ENCODE measurements at places on chromosomes 6 and 20.

DNA sequence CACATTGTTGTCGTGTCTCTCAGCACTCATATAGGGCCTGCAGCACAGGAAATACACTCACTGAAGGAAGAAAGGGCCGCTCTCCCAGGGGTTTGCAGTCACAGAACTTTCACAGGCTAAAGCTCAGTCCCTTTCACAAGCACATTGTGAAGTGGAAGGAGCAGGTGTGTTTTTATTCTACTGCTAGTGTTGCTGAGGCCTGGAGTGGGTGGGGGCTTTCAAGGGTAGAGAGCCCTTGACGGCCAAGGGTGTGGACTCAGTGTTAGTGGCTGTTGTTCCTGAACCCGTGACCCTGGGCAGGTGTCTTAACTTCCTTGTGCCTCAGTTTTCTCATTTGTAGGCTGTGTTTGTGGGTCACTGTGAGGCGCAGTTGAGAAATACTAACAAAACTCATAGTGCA, 66.2 kb upstream of the SLC22A1 start:
- peak; percentile 12 for DNase-seq

- DNase-seq, result no peak
Observed at GRCh38 chr20:25294459-25295385, 46.8 kb downstream of the PYGB start.

DNA sequence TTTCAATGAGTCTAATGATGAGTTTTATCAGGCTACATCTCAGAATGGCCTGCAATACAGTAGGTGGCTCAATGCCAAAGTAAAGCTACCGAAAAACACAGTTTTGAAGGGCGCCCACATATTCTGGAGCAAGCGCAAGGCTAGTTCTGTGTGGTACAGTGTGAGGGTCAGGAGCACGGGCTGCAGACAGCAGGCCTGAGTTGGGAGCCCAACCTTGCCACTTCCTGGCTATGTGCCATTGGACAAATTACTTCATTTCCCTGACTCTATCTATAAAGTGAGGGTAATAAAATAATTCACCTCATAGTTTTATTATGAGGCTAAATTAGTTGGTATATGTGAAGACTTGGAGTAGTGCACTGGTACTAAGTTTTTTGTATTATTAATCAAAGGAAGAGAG, 150.7 kb downstream of the OPN5 start:
- no peak for DNase-seq

GRCh38 chr20:53706466-53707370, 113.1 kb upstream of the ZNF217 start:
- DNase-seq, result no peak

GRCh38 chr20:46699651-46700359, 9.6 kb upstream of the SLC2A10 start:
- DNase-seq, result no peak

GRCh38 chr6:156686301-156686994, 90.7 kb upstream of the ARID1B start:
- peak; percentile 43 for DNase-seq

DNA sequence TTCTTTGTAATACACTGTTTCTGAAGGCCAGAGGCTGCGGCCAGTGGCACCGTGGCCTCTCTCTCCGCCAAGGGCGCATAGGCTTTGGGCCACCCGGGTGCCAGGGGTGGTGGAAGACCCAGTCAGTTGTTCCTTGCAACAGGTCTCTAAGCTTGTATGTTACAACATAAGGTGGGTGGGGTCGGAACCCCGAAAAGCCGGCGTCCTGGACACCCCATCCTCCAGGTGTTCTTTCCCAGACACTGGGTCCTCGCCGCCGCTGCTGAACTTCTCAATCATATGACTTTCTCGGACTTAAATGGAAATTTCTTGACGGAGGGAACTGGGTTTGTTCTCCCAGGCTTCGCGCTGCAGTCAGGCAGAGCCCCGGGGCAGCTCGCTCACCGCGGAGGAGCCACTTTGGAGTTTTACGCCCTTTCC, 983 bp upstream of the KCNQ5 start:
- DNase-seq, result no peak

DNA sequence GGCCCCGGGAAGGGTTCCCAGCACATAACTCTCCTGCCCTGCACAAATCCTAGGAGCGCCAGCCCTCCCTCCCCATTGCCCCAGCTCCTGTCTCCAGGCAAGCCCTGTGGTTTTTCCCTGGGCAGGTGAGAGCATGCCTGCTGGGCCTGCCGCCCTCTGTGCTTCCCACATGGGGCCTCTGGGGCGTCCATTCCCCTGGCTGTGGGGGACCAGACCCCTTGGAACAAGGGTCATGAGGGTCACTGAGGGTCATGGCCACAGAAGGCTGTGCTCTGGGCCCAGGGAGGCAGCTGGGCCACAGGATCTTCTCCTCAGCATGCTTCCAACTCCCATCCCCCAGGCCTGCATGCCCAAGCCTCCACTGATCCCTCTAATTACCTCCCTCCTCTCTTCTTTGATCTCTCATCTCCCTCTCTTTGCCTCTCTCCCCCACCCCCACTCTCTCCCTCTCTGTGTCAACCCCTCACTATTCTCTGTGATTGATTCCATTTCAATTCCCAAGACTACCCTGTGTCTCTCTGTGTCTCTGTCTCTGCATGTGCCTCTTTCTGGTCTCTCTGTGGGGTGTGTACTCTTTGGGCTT, 6.1 kb downstream of the MDFI start:
- no peak for DNase-seq

DNA sequence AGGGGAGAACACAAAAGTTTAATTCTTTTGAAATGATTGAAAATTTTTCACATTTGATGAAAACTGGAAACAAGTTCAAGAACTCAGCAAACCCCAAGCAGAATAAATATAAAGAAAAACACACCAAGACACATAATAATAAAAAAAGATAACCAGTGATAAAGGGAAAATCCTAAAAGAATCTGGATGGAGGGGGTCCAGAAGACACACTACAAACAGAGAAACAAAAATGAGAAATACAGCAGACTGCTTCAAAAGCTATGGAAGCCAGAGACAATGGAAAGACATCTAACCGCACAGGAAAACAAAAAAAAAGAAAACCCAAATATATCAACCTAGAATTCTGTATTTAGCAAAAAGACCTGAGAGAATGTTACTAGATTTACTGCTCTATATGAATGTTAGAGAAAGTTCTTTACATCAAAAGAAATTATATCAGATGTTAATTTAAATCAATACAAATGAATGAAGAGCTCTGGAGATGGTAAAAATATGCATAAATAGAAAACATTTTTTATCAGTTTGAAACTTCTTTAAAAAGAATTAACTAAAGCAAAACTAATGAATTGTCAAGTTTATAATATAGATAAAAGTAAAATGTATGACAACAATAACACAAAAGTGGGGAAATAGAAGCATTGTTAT, 310.7 kb upstream of the PREP start:
- no peak for DNase-seq

DNA sequence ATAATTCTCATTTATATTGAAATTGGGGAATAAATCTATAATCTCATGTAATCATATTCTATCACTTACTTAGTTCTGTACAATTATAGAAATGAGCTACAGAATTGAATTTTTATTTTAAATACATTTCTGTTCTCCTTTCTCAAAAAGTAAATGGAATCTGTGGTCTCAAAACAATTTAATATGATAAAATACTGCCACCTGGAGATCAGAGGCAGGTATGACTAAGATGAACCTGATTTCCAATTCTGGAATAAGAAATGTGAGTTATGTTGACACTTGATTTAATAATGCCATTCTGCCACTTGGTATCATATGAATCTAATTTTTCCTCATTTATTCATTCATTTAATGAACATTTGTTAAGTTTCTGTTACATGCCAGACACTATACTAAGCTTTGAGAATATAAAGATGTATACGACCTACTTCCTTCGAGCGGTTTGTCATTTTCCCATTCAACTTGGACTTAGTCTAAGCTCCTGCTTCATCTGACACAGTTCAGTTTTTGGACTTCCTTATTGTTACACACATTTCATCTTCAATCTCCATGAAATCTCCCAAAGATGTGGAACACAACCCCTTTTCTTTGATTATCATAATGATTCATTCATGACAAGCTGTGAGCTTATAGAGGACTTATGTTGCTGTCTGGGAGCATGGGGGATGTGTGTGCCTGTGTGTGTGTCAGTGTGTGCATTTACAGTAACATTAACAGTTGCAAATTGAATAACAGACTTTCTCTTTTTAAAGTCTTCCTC, 7.5 kb upstream of the CCDC28A start:
- no peak for DNase-seq
